AML-193 (cell line): ENCODE measurements at places on chromosomes 2 and 18.

GRCh38 chr18:21267400-21267799, 25.4 kb downstream of the GREB1L start:
- no peak for DNase-seq

DNA sequence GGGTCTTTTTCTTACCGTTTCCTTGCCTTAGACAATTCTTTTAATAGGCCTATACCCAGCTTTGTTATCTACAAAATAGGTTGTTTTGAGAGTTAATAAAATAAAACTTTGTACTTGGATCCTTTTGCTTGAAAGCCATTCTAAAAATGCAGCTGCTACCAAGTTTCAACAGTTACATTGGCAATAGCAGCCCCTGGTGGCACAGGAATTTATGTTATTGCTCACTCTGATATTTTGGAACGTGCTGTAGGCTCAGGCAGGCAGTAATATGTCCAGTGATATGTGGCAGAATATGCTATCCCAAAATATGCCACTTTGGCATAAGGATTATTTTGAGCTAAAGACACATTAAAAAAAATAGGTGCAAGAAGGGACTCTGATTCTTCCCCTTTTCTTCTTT, 6.7 kb upstream of the COMMD1 start:
- peak; percentile 54 for DNase-seq

GRCh38 chr18:79496978-79497637, 101.4 kb downstream of the NFATC1 start:
- no peak for DNase-seq

GRCh38 chr2:74464406-74464805, 776 bp downstream of the MOGS start:
- DNase-seq, result no peak

GRCh38 chr18:57771626-57772025, 31.5 kb downstream of the ATP8B1 start:
- no peak for DNase-seq

DNA sequence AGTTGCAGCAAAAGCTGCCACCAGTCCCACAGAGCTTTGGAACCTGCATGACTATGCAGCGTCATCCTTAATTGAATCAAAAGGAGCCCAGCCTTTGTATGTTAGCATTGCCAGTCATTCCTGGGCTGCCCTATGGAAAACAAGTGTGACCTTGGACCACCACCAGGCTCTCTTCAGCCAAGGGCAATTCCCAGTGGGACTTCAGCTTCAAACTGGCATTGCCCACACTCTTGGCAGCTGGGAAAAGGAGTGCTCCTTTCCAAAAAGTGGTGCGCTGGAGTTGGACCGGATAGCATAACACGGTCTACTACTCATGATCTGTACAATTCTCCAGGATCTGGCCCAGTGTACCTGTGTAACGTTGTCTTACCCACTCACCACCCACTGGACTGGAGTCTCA, 259.5 kb downstream of the MREG start:
- DNase-seq, result no peak

DNA sequence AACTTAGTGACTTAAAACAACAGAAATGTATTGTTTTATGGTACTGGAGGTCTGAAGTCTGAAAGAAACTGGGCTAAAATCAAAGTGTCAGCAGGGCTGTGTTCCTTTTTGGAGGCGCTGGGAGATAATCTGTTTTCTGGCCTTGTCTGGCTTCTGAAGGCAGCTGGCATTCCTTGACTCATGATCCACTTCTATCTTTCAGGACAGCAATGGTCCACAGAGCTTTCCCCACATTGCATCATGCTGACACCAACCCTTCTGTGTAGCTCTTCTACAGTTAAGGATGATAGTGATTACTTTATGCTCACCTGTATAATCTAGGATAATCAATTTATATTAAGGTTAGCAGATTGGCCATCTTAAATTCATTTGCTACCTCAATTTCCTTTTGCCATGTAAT, 392.1 kb downstream of the TDRD15 start:
- DNase-seq, result no peak

DNA sequence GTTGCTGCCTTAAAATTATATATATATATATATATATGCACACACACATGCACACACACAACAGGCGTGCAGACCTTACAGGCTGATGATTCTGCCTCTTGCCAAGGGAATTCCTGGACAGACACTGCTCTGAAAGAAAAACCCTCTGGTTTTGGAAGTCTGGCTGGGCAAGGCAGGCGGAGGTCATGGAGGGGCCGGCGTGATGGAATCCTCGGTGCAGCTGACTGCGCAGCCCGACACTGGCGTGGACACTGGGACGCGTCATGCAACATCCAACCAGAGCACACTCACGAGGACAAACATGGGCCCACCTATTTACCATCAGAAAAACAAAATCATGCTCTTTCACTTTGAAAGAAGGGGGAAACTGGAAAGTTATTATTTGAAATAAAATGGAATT, 235.3 kb downstream of the ZNF516 start:
- DNase-seq, result no peak

DNA sequence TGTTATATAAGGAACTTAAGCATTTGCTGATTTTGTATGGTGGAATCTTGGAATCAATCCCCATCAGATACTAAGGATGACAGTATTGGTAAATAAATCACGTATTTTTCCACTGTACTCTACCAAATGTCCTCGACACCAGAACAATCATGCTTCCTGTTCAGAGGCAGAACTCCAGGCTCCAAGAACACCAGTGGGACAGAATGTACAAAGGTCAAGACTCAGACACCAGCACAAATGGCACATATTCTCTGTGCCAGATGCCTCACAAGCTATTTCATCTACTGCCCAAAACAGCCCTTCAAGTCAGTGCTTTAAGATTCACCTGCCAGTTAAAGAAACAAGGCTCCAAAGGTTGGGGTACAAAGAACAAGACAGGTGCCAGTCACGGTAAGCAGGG, 420.5 kb downstream of the STK39 start:
- no peak for DNase-seq

- DNase-seq, result no peak
Observed at GRCh38 chr2:96502891-96503636, 2.1 kb downstream of the NEURL3 start.

DNA sequence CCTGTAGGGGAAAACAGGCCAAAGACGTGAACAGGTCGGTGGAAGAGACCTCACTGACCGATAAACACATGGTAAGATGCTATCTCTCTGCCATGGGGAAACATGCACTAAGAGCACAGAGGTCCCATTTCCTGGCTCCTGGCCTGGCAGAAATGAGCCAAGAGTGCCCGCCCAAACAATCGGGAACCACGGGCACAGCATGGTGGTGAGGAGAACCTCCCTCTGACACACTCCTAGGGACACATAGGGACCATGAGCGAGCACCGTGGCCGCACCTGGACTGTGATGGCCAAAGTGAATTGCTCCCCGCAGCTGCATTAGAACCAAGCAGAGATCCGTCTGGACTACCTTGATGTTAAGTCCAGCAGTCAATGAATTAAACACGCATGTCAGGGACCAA, 11.1 kb downstream of the HS6ST1 start:
- no peak for DNase-seq

DNA sequence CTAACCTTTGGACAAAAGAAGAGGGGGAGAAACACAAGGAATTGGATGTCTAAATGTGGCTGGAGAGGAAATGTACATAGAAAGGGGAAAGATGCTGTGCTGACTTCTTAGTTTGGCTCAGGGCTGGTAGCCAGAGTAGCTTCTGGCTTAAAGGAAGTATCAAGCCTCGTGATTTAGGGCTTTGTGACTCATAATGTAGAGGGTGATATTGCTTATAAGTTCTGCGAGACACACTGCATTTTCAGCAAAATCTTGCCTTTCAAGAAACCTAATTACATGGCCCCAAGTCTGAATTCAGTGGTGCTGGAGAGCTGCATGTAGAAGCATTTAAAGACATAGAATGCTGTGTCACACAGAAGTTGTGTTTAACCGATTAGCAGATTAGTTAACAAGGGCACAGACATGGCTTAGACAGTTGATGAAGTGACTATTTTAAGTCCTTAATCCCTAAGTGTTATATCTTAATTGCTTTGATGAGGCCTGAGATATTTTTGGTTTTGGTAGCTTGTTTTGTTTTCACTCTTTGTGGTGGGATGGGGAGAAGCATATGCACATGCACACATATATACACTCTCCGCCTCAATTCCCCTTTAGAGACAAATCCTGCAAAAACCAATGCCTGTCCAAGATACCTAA, 66.4 kb downstream of the EPAS1 start:
- no peak for DNase-seq

DNA sequence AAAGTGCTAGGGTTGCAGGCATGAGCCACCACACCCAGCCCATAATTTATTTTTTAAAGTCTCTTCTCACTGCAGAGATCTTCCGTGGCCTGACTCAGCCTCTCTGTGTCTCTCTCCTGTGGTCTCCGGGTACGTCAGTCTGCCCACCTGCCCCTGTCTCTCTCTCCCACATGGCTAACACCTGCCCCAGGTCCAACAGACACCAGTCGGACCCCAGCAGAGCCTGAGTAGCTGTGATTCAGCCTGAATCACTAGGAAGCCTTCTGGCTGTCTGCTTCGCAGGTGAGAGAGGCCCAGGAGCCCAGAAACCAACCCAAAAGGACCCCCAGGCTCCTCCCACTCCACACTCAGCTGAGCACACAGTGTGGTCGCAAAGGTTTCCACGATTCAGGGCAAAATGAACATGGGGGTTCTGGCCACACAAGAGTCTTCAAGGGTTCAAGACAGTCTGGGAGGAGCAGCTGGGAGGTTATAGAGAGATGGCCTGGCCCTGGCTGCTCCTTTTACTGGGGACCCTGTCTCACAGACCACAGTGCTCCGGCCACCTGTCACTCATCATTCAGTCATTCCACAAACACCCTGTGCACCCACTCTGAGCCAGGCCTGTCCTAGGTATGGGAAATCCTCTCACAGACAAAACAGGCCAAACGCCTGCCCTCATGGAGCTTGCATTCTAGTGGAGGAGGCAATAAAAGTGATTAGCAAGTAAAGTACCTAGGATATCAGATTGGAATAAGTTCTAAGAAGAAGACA, 8.6 kb downstream of the RUFY4 start:
- DNase-seq, result no peak

- no peak for DNase-seq
Observed at GRCh38 chr2:230542751-230543150, 126.8 kb downstream of the SP100 start.

GRCh38 chr2:207729465-207729998, 18.1 kb downstream of the CCNYL1 start:
- DNase-seq, result no peak

DNA sequence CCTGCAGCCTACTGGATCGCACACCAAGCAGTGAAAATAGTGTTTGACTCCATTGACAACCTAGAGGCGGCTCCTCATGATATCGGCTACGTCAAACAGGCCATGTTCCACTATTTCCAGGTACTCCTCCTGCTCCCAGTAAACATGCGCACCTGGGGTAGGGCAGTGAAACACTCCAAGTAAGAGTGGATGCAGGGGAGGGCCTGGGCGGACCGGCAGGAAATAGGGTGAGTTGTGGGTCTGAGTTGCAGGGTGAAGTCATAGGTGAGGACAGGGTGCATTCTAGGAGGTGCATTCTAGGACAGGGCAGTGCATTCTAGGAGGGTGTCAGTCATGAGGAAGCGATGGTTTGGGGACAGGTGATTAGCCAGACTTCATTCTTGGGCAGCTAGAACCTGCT, 5.0 kb downstream of the NAGK start:
- no peak for DNase-seq
